ENCODE measurements at places on chromosomes 16 and 17.

DNA sequence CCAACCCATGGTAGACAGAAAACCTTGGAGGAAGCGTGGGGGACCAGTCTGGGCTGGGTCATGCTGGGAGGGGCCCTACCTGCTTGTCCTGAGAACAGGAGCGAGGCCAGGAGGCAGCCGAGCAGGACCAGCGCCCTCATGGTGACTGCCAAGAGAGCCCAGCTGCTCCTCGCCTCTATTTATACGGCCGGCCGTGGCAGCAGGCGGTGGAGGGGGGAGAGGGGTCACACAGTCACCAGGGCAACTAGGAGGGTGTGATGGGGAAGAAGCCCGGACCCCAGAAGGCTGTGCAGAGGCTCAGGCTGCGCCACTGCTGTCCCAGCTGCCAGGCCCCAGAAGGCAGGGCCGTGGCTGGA, at the start of gene SRL:
SRL (minus strand) TSS at position 153 of the 356 bp plus-strand sequence; CDS start at position 140, 13 bp downstream.
- DNase-seq, result no peak

DNA sequence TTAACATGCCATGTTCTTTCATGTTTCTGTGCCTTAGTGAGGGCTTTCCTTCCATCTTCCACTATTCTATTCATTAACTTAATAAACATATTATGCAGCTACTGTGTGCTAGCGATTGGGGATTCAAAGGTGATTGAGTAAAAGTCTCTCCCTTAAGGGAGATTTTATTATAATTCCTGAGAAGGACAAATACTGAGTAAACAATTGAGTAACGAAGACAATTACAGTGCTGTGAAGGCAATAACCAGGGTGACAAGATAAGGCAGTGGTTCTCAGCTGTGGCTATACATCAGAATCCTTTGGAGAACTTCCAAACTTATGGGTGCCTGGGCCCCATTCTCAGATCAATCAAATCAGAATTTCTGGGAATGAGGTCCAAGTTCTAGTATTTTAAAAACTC, 353.3 kb downstream of the CA10 start:
- DNase-seq, result no peak

DNA sequence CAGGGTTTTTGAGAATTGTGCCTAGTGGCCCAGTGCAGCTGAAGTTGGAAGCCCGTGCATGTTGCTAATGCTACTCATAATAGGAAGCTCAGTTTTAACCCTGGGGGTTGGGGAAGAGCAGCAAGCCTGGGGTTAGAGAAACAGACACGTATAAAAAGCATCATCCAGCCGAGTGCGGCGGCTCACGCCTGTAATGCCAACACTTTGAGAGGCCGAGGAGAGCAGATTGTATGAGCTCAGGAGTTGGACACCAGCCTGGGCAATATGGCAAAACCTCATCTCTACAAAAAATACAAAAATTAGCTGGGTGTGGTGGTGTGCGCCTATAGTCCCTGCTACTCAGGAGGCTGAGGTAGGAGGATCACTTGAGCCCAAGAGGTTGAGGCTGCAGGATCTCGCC, 2.3 kb upstream of the CLUH start:
- DNase-seq, result no peak

GRCh38 chr17:57633236-57633635, 111.9 kb downstream of the CCDC182 start:
- no peak for DNase-seq

DNA sequence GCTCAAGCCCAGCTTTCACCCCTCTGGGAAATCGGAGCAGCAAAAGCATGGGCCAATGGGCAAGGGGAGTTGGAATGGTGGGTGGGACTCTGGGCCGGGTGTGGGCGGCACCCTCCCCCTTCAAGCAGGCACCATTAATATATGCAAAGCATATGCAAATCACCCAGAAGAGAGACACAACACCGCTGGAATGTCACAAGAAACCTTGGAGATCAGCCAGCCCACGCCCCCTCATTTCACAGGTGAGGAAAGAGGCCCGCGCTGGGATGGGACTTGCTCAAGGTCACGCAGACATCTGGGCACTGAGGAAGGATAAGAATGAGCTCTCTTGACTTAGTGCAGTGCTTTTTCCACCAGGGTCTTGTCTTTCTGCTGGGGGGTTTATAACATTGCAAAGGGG, 4.8 kb downstream of the SRCIN1 start:
- no peak for DNase-seq

- no peak for DNase-seq
These were observed 571.6 kb downstream of the HS3ST4 start for GRCh38 chr16:26263406-26263805.

GRCh38 chr17:35793257-35793656, 2.2 kb downstream of the MMP28 start:
- no peak for DNase-seq

GRCh38 chr17:17560975-17561374, 30.5 kb downstream of the PEMT start:
- no peak for DNase-seq

DNA sequence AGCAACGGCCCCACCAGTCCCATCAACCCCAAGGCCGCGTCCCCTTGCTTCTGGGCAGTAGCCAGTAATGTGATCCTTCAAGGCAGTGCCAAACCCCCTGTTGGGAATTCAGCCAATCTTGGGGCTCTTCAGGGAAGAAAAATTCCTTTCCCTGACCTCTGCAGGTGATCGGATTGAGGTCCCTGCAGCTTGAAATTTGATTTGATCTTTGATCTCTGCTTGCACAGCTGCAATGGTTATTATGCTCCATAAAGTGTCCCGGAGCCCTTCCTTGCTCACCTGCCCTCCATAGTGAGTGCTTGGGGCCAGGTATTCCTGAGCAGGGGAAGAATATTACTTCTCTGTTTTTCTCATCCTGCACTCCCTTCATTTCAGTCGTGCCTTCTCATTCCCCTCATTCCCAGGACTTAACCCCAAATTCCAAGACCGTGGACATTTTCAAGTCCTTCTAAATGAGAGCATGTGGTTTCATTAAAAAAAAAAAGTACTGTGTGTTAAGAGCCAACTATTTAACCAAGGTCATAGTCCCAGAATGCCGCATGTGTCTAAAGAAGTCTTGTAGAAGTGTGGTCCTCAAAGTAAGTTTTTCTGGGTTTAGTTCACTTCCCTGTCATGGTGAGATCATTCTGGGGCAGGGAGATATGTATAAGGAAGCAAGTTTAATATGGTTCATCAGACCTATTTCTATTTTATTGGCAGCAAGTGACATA, 56.3 kb downstream of the SOX9 start:
- no peak for DNase-seq

GRCh38 chr16:6682142-6682811, 650.4 kb upstream of the RBFOX1 start:
- peak; percentile 29 for DNase-seq

- no peak for DNase-seq
These were observed 38.2 kb downstream of the WSCD1 start for GRCh38 chr17:6108382-6108781.

DNA sequence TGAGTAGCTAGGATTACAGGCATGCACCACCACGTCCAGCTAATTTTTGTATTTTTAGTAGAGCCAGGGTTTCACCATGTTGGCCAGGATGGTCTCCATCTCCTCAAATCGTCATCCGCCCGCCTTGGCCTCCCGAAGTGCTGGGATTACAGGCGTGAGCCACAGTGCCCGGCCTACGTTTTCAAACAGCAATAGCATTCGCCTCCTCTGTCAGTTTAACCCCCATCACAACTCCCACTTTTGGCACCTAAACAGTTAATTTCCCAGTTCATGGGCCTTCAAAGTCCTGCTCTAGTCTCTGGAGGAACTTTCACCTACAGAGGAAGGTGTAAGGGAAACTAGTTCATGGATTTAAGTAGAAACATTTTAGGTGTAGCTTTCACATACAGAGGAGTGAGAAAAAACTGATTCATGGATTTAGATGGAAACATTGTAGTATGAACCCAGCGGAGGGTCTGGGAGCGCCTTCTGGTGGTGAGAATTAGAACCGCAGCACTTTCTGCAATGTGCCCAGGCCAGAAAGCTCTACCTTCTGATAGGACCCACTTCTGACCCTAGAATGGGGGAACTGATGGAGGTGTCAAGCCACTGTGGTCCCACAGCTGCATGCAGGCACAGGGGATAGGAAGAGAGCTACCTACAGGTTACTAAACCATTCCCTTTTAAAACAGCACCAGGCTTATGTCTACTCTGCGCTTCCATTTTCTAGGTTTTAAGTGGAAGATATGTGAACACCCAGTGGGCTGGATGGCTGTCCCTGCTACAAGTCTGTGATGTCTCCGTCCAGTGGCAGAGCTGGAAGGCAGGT, 12.0 kb upstream of the MEOX1 start:
- DNase-seq, result peak; percentile 67

DNA sequence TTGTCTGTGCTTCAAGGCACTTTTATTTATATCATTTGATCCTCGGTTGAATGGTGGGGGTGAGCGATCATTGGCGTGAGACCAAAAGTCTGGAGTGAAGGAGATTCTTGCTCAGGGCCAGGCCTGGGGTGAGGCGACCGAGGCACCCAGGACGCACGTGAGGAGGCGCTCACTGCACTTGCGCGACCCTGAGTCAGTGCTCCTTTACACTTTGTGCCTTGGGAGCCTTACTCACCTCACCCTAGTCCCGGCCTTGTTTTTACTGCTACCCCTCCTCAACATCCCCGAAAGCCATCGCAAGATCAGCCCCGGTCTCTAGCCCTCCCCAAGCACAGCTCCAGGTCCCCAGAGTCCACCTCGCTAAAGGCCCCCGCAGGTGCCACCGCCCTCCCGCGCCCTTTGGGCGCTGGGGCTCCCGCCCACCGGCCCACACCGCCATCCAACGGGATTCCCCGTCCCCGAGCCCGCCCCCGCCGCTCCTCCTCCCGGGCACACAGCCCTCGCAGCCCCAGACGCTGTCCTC, 496 bp downstream of the EZH1 start:
- DNase-seq, result peak; percentile 78

DNA sequence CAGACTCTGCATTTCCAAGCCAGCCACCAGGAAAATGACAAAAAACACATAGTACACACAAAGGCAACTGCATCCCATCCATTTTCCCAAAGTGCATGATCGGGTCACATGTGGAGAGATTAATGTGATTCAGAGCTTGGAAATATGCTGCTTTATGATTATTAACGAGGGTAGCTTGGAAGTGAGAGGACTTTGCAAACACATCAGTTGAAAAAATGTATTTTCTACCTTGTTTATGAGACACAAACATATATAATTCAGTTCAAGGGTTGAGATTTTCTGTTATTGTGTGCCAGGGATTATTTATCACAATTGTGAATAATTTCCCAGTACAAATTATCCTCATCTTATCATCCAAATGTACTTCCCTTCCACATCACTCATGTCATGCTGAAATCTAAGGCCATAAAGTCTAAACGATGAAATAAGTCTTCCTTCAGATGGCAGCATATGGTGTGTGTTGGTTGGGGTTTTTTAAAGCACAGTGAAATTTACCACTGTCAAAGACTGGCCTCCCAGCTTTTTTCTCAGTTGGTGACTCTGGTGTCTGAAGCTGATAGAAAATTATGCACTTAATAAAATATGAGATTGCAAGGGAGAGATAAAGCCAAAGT, 104.7 kb upstream of the ADAMTS18 start:
- DNase-seq, result no peak

DNA sequence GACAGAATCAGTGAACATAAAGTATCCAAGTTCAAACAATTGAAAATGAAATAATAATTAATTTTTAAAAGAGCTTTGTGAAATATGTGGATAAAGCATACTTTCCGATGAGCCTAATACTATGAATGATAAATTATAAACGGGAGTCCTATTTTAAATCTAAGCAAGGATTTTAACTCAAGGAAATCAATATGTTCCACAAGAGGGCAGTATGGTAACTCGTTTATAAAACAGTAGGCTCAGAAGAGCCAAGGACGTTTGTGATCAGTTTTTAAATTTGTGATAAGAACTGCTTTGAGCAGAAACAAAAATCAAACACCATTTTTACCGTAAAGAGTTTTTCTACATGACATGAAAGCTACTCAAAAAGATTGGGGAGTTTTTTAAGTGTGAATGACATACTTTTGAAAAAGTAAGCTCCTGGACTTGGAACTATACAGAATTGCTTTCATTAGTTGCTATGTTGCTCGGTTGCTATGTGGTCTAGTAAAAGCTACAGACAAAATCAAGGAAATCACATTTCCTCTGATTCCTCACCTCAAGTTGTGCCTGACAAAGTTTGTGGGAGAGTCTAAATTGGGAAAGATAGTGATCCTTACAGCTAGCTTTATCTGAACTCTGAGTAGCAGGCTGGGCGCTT, 11.8 kb upstream of the TEKT1 start:
- peak; percentile 54 for DNase-seq

DNA sequence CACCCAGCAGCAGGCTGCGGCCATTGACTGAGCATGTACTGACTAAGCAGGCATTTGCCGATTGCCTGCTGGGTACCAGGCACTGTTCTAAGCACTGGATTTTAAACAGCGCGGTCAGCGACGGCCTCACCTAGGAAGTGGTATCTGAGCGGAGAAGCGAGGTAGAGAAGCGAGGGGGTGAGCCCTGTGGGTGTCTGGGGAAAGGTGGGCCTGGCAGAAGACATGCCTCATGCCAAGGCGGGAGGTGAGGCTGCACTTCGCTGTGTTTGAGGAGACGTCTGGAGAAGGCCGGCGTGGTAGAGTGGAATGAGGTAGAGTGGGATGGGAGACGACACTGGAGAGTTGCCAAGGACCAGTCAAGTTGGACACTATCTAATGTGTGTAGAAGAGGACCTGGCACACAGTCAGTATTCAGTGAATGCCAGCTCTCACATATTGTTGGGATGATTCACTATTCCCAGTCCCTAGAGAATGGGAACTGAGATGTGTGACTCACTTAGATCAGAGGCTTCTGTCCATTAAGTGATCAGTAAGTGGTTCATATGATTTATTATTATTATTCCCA, 14.4 kb downstream of the SYCE1L start:
- no peak for DNase-seq

DNA sequence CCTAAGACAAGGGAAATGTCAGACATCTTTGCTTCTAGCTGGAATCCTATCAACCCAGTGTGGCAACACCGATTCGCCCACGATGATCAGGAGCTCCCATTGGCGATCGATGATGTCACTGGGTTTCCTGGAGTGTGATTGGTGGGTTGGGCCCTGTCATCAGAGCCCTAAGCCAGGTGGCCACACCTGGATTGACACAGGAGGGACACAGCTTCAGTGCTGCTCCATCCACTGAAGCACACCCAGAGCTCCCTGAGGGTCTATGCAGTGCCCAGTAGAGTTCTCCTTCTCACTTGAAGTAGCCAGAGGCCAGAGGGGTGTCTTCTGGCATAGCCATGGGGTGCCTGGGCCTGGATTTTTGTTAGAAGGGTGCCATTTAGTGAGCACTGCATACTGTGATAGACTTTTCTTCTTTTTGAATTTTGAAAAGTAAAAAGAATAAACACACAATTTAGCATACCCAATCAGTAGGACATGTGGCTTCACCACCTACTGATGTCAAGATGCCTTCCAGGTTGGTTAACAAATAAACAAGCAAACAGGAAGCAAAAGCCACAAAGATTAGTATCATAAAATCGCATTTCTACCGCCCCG, 77.6 kb downstream of the CMIP start:
- DNase-seq, result no peak

DNA sequence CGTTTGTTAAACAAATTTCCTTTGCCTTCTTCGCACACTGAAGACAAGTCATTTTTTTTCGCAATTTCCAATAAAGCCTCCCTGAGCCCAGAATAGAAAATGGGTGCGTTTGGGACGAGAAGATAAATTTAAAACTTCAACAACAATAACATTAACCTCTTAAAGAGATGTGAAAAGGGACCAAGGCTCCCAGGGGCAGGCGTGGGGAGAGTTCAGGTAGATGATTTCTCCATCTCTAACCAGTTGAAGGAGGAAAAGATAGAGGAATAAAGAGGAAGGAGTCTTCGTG, 1.3 kb upstream of the HOXB4 start:
- no peak for DNase-seq
